ENCODE measurements at places on chromosomes 5 and 9.

DNA sequence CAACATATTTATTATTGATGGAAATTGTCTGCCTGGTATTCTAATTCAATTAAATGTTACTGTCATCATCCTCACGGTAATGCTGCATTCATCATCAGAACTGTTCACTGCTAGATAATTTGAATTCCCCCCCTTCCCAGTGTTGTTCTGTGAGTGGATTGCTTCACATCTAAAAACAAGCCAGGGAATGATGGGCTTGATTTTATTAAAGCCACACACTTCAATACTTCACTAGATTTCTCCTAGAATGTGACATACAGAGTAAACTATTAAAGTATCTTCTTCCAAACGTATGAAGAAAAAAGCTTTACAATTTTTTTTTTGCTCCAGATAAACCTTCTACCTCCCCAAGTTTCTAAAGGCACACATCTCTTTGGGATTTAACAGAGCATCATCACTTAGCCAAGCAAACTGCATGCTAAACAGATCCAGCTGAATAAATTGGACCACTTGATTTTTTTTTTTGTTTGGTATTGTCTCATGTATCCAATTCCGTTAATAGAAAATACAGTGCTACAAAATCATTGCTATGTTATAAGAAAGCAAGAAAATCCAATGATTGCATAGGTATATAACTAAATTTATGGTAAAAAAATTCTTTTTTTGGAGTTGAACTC is 692.4 kb downstream of the MTRR start:
- no peak for DNase-seq

GRCh38 chr9:130845254-130845653 is 10.2 kb downstream of the ABL1 start:
- DNase-seq = no peak

GRCh38 chr5:122947372-122947771 is 89.2 kb downstream of the PPIC start:
- DNase-seq = no peak

DNA sequence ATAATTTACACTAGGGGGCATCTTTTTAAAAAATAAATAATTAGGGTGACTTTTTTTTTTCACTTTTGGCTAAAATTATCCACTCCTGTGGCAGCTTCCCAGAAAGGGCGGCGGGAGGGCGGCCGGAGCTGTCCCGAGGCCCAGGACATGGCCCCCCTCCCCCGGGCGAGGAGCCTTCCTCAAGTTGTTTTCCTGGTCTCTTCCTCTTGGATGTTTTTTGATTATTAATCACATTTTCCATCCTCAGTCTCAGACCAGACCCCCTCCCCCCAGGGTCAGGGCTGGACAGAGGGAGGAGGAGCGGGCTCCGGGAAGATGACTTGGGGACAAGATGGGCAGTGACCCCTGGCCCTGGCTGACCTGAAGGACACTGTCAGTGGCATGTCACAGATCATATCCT is 4.7 kb upstream of the CNTFR start:
- no peak for DNase-seq

DNA sequence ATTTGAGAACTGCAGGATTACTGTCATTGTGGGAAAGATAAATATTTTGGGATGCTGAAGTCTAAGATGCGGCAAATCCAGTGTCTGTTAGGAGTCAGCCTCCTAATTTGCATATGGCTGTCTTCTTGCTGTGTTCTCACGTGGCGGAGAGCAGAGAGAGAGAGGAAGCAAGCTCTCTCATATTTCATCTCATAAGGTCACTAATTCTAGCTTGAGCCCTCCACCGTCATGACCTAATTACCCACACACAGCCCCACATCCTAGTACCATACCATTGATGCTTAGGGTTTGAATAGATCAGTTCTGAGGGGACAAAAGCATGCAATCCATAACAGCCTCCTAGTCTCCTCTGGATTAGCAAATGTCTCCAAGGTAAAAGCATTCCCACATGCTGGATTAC is 124.5 kb downstream of the CDH12 start:
- no peak for DNase-seq

DNA sequence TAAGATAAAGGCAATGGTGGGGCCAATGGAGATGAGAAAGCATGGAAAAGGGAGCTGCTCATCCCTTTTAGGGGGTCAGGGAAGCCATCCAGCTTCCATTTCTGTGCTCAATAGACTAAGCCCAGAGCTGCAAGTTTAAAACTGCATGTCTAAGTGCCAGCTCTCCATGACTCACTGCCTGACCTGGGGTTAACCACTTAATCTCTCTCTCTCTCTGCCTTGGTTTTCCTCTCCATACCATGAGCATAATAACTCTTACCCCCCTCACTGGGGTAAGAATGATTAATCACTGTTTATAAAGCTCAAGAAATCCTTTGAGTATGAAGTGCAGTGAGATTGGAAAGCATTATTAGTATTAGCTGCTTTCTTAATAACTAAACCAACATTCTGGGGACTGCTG is 1382.4 kb upstream of the WWC1 start:
- no peak for DNase-seq

- DNase-seq = no peak
These were observed 1058.5 kb upstream of the DMAC1 start for GRCh38 chr9:8857926-8858595.

DNA sequence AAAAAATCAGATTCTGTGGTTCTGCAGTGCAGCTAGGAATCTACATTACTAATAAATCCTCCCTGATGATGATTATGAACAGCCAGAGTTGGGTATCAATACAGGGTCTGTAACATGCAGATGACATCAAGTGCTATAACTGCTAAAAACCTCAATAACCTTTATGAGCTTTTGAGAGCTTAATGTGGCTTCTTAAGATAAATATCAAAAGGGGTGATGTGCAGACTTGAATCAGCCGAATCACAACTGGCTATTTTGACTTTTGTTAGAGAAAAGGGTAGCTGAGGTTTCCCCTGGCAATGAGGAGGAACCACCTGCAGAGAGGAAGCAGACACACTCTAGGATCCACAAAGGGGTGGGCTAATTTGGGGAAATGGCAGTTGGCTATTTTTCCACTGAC is 30.2 kb downstream of the CAPSL start:
- no peak for DNase-seq

DNA sequence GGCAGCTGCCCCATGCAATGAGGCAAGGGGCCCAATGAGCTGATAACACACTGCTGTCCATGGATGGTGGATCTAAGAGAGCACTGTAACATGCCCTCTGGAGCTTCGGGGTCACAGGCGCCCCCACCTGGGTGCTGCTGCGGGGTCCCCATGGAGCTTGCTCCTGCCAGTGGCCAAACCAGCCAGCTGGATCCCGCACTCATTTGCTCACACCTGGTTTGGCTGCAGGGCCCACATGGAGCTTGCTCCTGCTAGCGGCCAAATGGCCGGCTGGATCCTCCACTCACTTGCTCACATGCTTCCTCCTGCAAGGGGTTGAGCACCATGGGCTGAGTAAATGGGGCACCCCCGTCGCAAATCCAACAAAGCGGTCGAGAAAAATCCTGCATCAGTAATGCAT is 68.3 kb upstream of the ARL15 start:
- DNase-seq = no peak

DNA sequence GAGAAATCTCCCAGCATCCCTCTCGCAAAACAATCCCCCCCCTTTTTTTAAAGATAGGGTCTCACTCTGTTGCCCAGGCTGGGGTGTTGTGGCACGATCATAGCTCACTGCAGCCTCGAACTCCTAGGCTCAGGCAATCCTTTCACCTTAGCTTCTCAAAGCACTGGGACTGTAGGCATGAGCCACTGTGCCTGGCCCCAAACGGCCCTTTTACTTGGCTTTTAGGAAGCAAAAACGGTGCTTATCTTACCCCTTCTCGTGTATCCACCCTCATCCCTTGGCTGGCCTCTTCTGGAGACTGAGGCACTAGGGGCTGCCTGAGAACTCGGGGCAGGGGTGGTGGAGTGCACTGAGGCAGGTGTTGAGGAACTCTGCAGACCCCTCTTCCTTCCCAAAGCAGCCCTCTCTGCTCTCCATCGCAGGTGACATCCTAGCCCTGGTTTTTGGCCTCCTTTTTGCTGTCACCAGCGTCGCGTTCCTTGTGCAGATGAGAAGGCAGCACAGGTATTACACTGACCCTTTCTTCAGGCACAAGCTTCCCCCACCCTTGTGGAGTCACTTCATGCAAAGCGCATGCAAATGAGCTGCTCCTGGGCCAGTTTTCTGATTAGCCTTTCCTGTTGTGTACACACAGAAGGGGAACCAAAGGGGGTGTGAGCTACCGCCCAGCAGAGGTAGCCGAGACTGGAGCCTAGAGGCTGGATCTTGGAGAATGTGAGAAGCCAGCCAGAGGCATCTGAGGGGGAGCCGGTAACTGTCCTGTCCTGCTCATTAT is 6.8 kb downstream of the CA9 start:
- no peak for DNase-seq

- no peak for DNase-seq
These were observed 236.9 kb downstream of the GLIS3 start for GRCh38 chr9:4062966-4063365.

DNA sequence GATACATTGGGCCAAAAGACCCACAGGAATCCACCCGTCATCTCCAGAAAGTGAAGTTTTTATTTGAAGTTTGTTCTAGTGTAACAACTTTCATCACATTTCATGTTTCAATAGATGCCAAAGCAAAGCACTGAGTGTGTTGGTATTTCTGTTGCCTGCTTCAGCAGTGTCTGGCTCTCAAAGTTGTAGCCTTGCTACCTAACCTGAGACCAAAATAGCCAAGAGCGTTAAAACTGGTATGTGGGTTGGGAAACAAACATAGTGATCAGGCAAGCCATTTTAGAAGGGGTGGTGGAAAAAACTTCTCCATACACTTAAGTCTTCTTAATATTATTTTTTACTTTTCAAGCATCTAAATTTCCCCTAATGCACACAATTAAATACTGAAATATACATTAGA is 150.3 kb upstream of the DHFR start:
- DNase-seq = no peak

GRCh38 chr9:33480106-33480505 is 6.4 kb upstream of the NOL6 start:
- no peak for DNase-seq

DNA sequence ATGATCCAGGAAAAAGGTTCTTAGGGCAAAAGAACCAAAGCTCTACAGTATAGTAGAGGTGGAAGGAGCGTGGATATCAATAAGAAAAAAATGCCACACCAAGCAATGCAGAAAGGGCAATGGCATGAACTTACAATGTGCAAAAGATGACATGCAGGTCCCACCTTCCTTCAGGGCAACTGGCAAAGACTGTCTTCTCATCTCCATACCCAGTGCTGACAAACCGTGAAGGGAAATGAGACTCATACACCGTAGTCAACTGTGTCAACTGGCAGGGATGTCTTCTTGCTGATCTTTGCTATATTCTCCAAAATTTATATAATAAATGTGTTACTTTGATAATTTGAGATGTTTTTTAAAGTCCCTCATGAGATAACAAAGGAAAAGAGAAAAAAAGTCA is 36.0 kb downstream of the MED27 start:
- DNase-seq = no peak

- no peak for DNase-seq
These were observed 215.5 kb downstream of the GADD45G start for GRCh38 chr9:89820337-89820736.

DNA sequence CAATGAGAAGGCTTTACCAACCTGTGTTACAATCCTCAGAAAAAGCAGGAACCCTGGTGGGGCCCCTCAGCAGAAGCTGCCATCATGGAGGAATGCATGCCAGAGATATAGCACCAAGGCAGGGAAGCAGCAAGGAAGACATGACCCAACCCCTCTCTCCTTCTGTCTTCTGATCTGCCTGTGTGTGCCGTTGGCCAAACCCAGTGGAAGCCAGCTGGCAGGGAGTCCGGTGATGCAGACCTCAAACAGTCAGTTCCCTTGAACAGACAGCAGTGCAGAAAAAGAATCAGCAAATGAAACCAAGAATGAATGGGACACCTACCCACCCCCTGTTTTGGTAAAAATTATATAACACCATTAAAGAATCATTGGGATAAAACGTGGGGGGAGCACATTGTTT is 234.2 kb downstream of the ZNF608 start:
- no peak for DNase-seq

DNA sequence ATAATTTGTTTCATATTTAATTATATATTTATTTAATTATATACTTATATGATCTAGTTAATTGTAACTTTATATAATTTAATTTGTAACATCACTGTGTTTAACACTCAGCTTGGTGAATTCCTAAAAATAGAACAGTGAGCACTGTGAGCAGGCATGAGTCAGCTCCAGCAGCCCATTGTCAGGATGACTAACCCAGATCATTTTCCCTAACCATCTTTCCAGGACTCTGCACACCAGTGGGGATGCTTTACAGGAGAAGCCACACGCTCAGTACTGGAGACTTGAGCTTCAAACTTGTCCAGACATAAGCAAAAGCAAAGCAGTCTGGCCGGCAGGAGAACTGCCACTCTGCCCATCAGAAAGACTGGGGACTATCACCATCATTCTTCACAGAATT is 446.2 kb upstream of the TRPC7 start:
- DNase-seq = no peak
